ENCODE measurements at places on chromosomes 1 and 21.

- DNase-seq = no peak
Measured at GRCh38 chr21:37582590-37582989, 216.0 kb downstream of the DYRK1A start.

GRCh38 chr1:28518745-28519341 is 13.0 kb downstream of the RCC1 start:
- no peak for DNase-seq

- DNase-seq = no peak
Measured at GRCh38 chr1:84078108-84078841, 65.8 kb upstream of the PRKACB start.

DNA sequence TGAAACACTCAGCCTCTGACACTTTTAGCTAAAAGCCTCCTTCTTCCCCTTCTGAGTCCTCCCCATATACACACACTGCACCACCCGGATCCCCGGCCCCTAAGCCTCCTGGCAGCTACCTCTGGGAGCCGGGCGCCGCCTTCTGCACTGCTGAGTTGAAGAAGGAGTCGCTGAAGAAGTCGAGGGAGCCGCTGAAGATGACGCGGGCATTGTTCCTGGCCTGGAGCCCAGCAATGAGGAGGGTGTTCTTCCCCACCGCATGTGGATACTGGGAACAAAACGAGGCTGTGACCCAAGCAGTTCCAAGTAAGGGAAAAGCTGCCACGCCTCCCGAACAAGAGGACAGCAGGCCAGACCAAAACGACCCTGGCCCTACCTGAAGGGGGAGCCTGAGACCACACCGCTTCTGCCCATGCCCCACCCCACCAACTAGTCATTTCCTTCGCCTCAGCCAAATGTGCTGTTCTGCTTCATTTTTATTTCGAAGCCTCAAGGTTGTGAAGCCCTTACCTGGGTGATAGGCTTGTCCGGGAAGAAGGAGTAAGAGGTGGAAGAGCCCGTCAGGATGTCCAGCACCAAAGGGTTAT is 7.0 kb downstream of the DDOST start:
- DNase-seq = no peak

DNA sequence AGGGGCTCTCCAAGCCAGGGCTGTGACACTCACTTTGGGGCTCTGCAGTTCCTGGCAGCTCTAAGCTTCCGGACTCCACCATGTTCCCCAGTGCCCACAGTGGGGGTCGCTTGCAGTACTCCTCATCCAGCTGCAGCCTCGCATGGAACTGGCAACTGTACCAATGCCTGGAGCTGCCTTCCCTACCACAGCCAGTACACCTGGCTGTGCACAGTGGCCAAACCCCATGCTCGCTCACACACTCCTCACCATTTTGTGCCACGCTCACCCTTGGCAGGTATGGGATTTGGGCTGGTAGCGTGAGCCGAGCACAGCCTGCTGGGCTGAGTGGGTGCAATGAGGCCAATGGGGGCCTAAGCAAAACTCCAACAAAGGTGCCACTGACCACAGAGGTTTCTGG is 1369.9 kb downstream of the KCNT2 start:
- DNase-seq = no peak

- DNase-seq = no peak
Measured at GRCh38 chr21:28537371-28538079, 455.2 kb downstream of the LTN1 start.

DNA sequence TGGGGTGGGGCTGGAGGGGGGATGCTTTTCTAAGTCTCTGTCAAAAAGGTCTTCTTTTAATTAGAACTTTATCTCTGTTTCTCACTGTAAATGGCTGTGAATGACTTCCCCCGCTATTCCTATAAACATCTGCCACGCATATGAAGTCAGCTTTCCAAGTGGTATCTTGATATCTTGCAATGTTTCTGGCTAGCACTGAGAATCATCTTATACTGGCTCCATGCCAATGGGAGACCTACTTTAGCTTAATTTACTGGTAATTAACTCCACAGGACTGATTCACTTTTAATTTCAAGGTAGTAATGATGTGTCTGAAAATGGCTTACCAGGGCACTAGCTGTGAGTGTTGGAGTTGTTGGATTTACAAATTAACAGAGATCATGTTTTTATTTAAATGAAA is 4.3 kb downstream of the GPR88 start:
- DNase-seq = no peak

DNA sequence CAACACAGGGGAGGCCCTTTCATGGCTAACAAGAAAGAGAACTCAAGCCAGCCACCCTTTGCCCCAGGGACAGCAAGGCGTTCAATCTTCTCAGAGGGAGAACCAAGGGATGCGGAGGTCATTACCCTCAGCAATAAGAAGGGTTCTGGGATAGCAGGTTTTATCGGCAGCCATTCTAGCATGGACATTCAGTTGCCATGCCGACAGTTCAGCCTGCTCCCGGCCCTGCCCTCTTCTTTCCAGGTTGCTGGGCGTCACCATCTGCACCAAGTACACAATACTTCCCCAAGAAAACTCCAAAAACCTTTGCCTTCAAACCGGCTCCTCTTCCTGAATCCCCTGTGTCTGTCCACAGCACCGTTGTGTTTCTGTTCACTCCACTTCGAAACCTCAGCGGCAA is 47.1 kb downstream of the SYT2 start:
- DNase-seq = no peak

DNA sequence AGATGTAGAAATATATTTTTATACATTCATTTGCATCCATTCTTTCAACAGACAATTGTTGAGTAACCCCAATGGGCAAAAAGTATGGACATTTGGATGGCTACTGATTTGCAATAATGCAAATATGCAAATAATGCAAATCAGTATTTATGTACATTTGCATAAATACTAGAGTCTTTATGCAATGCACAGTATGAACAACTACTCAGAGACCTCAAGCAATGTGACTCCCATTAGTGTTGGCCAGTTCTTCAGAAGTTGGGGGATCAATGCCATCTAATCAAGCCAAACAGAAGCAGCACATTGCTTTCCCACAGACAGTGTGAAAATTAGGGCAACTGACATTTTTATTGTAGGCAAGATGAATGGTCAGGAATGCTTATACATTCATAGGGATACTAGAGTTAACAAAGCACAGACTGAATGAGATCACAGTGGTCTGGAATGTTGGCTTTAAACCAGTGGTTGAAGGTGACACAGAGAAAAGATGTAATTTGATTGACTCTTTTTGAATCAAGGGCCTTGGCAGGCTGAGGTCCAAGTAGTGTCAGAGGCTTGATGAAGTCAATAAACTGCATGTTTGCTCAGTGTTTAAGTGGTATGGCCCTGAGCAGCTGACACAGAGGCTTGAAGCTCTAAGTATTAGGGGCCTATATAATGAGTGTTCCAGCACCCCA is 256.6 kb downstream of the CTH start:
- no peak for DNase-seq
